Testis (tissue), 5 donors: ENCODE measurements at places on chromosomes 5 and 9. TPM values are rescaled to one million over a fixed set of nuclear protein-coding genes. Genes with fewer than 3 reads are reported as not detected.

DNA sequence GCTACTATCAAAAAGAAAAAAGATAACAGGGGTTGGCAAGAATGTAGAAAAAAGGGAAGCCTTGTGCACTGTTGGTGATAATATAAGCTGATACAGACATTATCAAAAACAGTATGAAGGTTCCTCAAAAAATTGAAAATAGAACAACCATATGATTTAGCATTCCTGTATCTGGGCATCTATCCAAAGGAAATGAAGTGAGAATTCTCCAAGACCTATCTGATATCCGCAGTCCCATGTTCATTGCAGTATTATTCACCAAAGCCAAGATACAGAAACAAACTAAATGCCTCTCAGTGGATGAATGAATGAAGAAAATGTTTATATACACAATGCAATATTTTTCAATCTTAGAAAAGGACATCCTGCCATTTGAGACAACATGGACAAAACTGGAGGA is 1943.3 kb downstream of the MAT2B start:
- DNase-seq, result no peak

DNA sequence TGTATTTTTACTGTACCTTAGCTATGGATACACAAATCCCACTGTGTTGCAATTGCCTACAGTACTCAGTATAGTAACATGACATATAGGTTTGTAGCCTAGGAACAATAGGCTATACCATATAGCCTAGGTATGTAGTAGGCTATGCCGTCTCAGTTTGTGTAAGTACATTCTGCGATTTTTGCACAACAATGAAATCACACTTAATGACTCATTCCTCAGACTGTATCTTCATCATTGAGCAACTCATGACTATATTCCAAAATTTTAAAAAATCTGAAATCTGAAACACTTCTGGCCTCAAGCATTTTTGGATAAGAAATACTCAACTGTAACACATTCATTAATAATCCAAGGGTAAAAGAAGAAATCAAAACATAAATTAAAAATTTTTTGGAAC is 666.8 kb upstream of the GRAMD2B start:
- no peak for DNase-seq

DNA sequence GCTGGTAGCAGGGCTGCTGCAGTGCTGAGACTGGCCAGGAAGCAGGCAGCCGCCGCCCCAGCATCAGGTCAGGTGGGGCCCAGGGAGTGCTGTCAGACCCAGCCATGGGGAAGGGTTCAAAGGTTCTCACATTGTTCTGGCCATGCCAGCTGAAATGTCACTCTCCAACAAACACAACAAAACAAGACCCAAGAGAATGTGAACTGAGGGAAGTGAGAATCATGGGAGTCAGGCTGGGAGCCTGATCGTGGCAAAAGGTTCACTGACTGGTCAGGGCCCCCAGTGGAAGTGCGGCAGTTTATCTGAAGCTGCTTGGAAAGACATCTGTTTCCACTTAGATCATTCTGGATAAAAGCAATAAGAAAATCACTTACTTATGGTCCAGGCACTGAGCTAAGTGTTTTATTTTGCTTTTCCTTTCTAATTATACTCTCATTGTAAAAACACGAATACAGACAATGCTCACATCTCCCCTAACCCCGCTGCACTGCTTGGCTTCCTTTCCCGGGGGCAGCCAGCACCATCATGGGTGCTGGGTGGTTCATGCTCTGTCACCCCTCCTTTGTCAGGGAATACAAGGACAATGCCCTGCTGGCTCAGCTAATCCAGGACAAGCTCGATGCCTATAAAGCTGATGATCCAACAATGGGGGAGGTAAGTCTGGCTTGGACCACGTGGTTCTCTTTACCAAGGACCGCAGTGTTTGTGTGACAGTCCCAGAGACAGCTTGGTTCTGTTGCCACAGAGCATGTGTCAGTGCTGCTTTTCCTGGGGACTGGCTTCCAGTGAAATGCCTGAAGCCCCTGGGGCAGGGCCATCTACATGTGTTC is 41.9 kb upstream of the CFAP157 start:
- DNase-seq, result no peak

DNA sequence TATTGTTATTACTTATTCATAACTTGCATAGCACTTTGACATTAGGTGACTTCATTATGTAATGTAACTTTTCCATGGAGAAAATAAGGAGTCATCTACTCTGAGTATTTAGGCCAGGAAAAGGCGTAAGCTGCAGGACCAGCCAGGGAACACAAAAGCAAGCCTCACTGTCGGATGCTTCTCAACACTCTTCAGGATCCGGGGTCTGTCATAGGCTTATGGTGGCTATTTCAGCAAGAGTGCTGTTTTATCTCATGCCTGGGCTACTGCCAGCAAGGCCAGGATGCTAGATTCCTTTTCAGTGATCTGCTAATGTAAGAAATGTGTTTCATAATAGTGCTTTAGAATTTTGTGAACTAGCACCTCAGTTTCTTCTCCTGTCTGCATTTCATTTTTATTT is 162.4 kb downstream of the CHSY3 start:
- no peak for DNase-seq

DNA sequence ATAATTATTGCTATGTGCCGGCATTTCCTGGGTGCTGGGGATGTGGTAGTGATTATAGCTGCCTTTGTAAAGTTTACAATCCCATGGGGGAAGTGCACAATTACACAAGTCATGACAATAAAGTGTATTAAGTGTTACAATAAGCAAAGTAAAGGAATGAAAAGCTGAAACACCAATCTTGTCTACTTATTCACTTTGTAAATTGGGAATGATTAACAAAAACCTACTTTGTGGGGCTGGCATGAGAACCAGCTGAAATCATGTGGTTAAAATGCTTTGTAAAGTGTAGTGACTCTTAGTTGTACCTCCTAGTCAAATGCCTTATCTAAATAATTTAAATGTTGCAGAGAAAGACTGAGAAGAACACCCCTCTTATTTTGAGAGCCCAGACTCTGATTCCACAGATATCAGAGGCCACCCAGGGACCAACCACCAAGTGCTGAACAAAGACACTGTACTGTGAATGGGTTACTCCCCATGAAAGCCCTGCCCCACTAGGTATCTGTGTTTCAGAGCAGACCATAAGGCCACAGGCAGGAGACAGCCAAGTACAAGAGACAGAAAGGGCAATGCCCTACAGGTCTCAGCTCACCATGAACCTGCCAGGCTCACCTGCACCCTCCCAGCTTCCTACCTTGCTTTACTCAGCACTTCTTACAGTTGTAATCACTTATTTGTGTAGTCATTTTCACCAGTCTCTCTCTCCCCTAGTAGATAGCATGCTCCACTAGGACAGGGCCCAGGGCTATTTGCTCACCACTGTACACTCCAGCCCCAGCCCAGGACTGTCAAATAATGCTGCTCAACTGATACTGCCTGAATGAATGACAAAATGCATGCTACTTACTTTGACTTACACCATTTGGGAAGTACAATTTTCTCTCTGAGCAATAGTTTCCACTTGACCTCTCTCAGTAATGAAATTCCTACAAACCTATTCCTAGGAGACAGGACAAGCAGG is 101.6 kb upstream of the APC start:
- DNase-seq, result no peak

DNA sequence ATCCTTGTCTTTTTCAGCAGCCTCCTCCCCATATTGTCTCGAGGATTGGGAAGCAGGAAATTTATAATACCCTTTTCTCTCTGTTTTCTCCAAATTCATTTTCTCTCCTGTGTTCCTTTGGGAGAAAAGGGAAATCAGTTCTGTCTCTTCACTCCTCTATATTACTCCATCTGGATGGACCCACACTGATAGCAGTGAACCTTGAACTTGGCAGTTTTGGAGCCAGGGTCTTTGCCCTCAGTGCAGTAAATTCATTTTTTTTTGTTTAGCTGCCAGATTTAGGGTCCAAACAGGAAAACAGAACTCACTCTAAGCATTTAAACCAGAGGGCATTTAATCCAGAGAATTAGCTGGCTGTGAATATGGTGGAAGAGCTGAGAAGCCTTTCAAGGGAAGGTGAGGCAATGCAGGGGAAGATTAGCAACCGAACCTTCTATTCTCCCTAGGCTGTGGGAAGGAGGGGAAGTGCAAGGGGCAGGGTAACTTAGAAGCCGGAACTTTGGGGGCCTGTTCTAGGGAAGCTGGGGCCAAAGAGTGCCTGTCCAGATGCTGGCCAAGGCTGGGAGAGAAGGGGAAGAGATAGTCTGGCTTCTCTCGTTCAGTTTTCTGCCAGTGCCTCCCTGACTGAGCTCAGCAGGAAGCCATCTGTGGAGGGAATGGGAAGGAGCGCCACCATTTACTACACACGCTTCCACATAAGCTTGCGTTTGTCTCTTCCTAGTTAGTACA is 16.3 kb upstream of the NPR2 start:
- DNase-seq, result no peak

- DNase-seq, result peak; percentile 70
Observed at GRCh38 chr5:180820788-180821321, 18.2 kb upstream of the MGAT1 start.

Gene PCDHB11
- 4.0 TPM for total RNA-seq

GRCh38 chr9:88391236-88391635 is 3.0 kb downstream of the SPIN1 start:
- no peak for DNase-seq

- DNase-seq, result peak; percentile 30
Observed at GRCh38 chr5:143142596-143143435, 260.7 kb downstream of the NR3C1 start.

DNA sequence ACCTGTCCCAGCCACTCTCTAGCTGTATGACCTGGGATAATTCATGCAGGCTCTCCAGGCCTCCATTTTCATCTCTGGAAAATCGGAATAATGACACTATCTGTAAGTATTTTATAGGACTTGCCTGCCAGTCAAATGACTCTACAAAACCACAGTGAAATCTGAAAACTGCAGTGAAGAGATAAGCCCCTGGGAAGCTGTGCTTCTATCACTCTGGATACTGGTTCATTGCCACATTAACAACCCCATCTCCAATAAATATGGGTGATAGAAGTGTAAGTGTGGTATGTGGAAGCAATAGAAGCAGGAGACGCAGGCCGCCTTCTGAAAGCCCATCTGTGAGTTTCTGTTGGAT is 31.8 kb downstream of the WHRN start:
- no peak for DNase-seq

DNA sequence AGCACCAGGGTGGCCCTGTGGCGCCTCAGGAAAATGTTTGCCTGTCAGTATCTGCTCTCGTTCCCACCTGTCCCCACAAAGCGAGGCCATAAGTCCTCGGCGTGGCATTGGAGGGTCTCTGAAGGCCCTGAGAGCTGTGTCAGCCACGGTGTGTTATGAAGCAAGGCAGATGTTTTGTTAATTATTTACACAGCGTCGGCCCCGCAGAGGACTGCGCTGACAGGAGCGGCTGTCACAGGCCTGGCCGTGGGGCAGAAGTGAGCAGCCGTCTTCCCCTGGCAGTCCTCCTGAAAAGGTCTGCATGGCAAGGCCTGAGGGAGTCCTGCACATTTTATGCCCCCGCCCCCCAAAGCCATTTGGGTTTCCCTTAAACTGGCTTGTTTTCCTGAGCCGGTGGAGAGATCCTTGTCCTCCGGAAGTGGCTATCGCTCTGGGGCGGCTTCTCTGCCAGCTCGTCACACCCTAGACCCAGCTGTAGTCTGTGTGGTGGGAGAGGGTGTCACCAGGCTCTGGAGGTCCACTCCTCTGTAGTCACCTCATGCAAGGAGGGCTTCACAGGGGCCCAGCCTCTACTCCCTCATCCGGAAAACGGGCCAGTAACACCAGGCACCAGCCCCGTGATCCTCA is 6.2 kb downstream of the NEK6 start:
- no peak for DNase-seq

DNA sequence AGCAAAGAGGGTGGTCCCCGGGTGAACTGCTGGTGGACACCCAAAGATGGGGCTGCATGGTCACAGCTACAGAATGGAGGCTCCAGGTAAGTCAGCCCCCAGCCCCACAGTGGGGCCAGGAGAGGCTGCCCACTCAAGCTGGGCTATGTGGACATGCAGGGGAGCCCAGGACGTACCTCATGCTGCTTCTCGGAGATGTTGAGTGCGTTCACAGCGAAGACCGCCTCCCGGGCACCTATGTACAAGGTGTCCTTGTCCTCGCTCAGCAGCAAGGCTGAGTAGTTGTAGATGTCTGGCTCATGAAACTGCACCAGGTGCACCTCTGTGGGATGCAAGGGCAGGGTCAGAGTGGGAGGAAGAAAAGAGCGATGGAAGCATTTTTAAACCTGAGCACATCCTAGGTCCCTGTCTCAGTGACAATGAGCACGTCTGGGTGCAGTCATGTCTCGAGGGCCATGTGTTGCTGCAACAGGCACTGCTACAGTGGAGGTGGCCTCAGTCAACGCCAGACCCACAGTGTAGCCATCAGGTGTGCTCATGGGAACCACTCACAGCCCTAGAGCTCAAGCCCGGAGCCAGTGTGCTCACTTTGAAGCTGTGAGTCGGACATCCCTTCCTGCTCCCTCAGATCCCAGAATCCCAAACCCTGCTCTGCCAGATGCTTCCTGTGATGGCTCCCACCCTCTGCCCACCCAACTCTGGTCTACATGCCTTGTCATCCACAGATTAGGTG is 84.6 kb downstream of the SECISBP2 start:
- no peak for DNase-seq

DNA sequence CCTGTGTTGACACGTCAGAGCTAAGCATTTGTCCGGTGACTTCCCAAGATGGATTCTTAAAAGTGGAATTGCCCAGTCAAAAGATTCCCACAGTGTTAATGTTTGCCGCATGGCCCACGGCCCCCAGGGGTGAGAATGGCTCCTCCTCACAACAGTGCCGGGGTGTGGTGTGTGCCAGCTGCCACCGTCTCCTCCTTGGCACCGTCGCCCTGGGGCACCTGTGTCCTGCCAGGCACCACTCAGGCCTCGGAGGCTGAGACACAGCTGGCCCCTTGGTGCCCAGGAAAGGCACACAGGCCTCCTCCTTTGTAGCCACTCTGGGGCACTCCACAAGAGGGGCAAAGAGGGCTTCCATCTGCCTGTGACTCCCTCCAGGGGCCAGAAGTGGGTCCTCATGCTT is 4.3 kb downstream of the KCNT1 start:
- no peak for DNase-seq

- no peak for DNase-seq
Observed at GRCh38 chr5:130106480-130106879, 202.2 kb downstream of the CHSY3 start.

- DNase-seq, result no peak
Observed at GRCh38 chr9:112103405-112103804, 71.7 kb downstream of the SUSD1 start.

DNA sequence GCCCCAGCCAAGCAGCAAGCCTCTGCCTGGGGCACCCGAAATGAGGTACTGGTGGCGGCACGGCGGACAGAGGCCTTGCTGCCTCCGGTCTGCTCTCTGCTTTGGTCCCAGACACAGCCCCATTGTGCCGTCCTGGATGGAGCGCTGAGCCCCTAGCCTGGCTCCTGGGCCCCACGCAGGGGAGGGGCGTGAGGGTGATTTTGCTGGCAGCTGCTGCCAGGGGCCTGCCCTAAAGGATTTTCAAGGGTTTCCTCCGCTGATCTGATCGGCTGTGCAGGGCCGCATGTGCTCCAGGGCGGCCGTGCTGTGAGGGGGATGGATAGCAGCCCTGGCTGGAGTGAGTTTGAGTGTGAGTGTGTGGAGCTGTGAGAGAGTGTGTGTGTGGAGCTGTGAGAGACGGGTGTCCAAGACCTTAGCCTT is 1.3 kb downstream of the GPSM1 start:
- peak; percentile 45 for DNase-seq
